ENCODE measurements at places on chromosomes 5 and 9.

GRCh38 chr9:5841771-5842573, 9.1 kb upstream of the ERMP1 start:
- H3K36me3 ChIP-seq, result peaks cover 41% of the 10 kb centered on the region
- peaks cover 80% of the 10 kb centered on the region for H3K4me1 ChIP-seq

DNA sequence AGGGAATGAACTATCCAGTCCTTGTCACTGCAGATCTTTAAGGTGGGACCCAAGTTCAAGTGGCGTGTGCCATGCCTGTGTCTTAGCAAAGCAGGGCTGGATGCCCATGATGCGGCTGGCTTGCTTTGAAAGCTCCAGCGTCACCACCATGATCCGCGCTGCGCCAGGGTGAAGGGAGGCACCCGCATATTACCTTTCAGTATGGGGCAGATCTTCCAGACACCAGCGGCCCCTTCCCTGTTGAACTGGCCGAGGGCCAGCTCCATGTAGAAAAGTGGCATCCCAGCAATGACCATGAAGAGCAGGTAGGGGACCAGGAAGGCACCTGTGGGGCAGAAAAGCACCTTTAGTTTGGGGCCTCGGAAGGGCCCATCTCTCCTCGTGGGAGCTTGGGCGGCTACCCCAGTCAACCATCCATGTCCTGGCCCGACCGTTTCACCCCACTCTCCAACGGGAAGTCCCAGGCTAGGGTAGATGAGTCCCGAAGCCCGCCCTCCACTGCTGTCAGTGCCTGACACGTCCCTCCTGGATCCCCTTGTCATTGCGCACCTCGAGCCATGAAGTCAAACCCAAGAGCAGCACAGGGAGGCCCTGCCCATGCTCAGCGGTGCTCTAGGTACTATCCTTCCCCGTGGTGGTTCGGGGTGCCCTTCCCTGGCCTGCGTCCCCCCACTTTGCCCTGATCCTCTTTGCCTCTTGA, 3.9 kb downstream of the SLC6A3 start:
- H3K27ac ChIP-seq, result no peak overlapping the region
- H3K27me3 ChIP-seq, result peaks cover 28% of the 10 kb centered on the region
- no peak overlapping the region for H3K4me3 ChIP-seq
- no peak for DNase-seq
- no peaks in the 10 kb centered on the region for H3K36me3 ChIP-seq

DNA sequence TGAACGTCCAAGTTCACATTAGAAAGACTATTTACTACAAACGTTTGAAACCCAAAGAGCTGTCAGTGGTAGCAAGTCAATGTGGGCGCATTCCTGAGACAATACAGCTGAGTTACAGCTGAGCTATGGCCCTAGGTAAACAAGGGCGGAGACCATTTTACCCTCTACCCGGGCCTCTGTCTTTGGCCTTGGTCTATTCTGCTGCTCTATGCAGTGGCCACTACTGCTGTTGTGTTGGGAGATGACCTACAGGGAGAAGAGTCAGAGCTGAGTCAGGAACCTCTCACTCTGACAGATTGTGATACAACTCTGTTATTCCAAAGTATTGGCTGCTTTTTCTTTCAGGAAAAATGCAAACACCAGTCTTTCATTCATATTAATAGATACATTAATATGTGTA, 700.6 kb downstream of the SEMA5A start:
- H3K27me3 ChIP-seq, result no peaks in the 10 kb centered on the region
- no peak for DNase-seq
- H3K27ac ChIP-seq, result no peak overlapping the region
- no peaks in the 10 kb centered on the region for H3K36me3 ChIP-seq
- no peak overlapping the region for H3K4me3 ChIP-seq

- peak; percentile 41 for DNase-seq
- H3K4me1 ChIP-seq, result peaks cover 43% of the 10 kb centered on the region
- peaks cover 56% of the 10 kb centered on the region for H3K36me3 ChIP-seq
- H3K27me3 ChIP-seq, result no peaks in the 10 kb centered on the region
- peak overlapping the region; percentile 98 for H3K4me3 ChIP-seq
- H3K27ac ChIP-seq, result no peak overlapping the region
Observed at GRCh38 chr5:115838885-115839518, 2.4 kb downstream of the ATG12 start.

DNA sequence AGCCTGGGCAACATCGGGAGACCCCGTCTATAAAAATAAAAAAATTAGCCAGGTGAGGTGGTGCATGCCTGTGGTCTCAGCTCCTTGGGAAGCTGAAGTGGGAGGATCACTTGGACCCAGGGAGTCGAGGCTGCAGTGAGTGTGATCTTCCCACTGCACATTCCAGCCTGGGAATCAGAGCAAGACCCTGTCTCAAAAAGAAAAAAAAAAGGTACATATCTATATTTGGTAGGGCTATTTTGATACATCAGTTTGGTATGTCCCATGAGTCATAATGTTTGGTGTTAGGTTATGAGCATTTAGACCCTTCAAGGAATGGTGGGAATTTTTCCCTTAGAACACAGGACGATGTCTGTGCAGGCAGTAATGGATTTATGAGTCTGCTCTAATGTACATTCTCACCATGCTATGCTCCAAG, 55.3 kb upstream of the POU4F3 start:
- no peak overlapping the region for H3K27ac ChIP-seq
- no peak for DNase-seq
- H3K4me1 ChIP-seq, result no peaks in the 10 kb centered on the region

GRCh38 chr5:59685191-59685530, 208.4 kb downstream of the PDE4D start:
- DNase-seq, result no peak
- H3K36me3 ChIP-seq, result no peaks in the 10 kb centered on the region
- H3K4me3 ChIP-seq, result no peak overlapping the region
- H3K27me3 ChIP-seq, result peaks cover 8% of the 10 kb centered on the region

- H3K27me3 ChIP-seq, result no peaks in the 10 kb centered on the region
- no peak overlapping the region for H3K27ac ChIP-seq
- peaks cover 10% of the 10 kb centered on the region for H3K4me1 ChIP-seq
- H3K36me3 ChIP-seq, result peaks cover 4% of the 10 kb centered on the region
- H3K4me3 ChIP-seq, result no peak overlapping the region
Observed at GRCh38 chr9:123049589-123050222, 16.2 kb downstream of the GPR21 start.

GRCh38 chr5:158746979-158747378, 352.7 kb downstream of the EBF1 start:
- H3K27ac ChIP-seq, result no peak overlapping the region
- H3K4me3 ChIP-seq, result no peak overlapping the region
- DNase-seq, result no peak
- no peaks in the 10 kb centered on the region for H3K36me3 ChIP-seq
- no peaks in the 10 kb centered on the region for H3K27me3 ChIP-seq

- no peaks in the 10 kb centered on the region for H3K36me3 ChIP-seq
- H3K4me3 ChIP-seq, result no peak overlapping the region
- H3K4me1 ChIP-seq, result peaks cover 2% of the 10 kb centered on the region
- H3K27ac ChIP-seq, result no peak overlapping the region
Observed at GRCh38 chr9:121645003-121645402, 6.4 kb upstream of the DAB2IP start.

DNA sequence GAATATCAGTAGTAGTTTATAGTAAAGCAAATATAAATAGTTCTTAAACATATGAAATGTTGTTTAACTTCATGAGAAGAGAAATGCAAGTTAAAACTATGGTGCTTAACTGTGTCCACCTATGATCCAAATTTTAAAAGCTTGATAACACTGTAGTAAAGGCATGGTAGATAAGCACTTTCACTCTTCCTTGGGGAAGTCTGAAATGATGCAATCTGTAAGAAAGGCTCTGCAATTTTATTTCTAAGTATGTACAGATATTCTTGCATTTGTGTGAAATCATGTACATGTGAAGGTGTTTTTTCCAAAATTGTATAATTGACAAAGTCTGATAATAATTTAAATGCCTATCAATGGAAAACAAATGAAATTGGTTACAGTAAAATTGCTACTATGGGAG, 66.9 kb downstream of the SYK start:
- no peaks in the 10 kb centered on the region for H3K36me3 ChIP-seq
- H3K4me3 ChIP-seq, result no peak overlapping the region
- no peak for DNase-seq
- H3K27ac ChIP-seq, result no peak overlapping the region
- peaks cover 4% of the 10 kb centered on the region for H3K27me3 ChIP-seq

- H3K4me1 ChIP-seq, result peaks cover 26% of the 10 kb centered on the region
- peak overlapping the region; percentile 65 for H3K27ac ChIP-seq
- no peak overlapping the region for H3K4me3 ChIP-seq
- H3K27me3 ChIP-seq, result peaks cover 12% of the 10 kb centered on the region
- no peak for DNase-seq
Observed at GRCh38 chr9:33220681-33221567, 19.0 kb upstream of the SPINK4 start.

- no peaks in the 10 kb centered on the region for H3K4me1 ChIP-seq
- no peak overlapping the region for H3K4me3 ChIP-seq
- no peaks in the 10 kb centered on the region for H3K27me3 ChIP-seq
- no peaks in the 10 kb centered on the region for H3K36me3 ChIP-seq
- DNase-seq, result no peak
- no peak overlapping the region for H3K27ac ChIP-seq
Observed at GRCh38 chr9:81031422-81032029, 657.8 kb downstream of the TLE1 start.

GRCh38 chr9:75658301-75658905, 232.1 kb upstream of the PCSK5 start:
- DNase-seq, result no peak
- no peak overlapping the region for H3K4me3 ChIP-seq
- H3K27me3 ChIP-seq, result peaks cover 2% of the 10 kb centered on the region
- no peaks in the 10 kb centered on the region for H3K4me1 ChIP-seq
- no peak overlapping the region for H3K27ac ChIP-seq

DNA sequence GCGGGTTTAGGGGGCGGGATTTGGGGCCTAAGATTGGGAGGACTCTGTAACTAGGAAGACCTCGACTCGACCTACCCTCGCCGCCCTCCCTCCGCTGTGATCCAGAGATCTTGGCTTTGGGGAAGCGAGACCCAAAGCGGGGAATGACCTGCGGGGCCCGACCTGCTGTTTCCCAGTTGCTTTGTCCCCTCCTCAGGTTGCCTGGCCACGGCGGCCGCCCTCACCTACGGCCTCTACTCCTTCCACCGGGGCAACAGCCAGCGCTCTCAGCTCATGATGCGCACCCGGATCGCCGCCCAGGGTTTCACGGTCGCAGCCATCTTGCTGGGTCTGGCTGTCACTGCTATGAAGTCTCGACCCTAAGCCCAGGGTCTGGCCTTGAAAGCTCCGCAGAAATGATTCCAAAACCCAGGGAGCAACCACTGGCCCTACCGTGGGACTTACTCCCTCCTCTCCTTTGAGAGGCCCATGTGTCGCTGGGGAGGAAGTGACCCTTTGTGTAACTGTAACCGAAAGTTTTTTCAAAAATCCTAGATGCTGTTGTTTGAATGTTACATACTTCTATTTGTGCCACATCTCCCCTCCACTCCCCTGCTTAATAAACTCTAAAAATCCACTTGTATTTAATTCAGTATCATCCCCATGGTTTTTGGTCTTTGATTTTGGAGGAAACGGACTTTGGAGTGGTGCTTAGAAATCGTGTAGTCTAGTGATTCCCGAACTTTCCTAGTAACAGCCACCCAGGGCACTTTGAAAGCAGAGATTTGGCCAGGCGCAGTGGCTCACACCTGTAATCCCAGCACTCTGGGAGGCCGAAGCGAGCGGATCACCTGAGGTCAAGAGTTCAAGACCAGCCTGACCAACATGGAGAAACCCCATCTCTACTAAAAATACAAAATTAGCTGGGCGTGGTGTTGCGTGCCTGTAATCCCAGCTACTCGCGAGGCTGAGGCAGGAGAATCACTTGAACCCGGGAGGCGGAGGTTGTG, 878 bp downstream of the HIGD2A start:
- peak overlapping the region; percentile 99 for H3K27ac ChIP-seq
- peaks cover 38% of the 10 kb centered on the region for H3K4me1 ChIP-seq
- no peak for DNase-seq
- H3K27me3 ChIP-seq, result no peaks in the 10 kb centered on the region
- peaks cover 53% of the 10 kb centered on the region for H3K36me3 ChIP-seq
- H3K4me3 ChIP-seq, result peak overlapping the region; percentile 93

DNA sequence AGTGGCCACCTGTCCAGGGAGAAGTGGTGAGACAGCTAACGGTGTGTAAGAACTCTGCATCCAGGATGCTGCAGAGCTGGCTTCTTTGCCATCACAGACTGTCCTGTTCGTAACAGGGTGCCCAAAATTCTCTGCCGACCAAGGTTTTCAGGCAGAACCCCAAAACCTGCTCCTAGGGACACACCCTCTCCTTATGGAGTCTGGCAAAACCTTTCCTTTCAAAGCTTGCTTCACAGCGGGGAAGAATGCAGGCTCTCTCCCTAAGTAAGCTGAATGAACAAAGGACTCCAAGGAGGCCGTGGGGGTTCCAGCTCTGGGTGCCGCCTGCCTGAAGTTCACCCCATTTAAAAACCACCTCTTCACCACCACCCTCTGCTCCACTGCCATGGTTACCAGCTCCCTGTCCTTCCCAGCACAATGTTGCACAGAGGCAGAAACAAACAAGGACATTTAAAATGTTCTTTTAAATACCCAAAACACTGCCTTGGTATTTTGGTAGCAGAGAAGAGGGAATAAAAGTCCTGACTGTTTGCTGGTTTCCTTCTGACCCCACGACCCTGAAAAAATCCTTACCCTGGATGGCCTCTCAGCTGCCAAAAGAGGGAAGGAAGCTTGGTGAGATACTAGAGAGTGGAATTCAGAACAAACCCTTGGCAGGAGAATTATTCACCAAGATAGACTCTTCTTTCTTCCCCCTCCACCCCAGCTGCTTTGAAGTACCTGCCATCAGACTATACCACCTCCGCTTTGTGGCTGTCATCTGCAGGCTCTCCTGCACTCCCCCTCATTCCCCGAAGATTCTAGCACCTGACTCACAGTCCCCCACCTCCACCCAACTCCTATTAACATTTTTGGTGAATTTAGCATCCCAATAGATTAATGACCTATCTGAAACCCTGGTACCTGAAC, 7.1 kb upstream of the KLF9 start:
- peak overlapping the region; percentile 98 for H3K27ac ChIP-seq
- H3K27me3 ChIP-seq, result no peaks in the 10 kb centered on the region
- no peaks in the 10 kb centered on the region for H3K36me3 ChIP-seq
- DNase-seq, result peak; percentile 33
- H3K4me3 ChIP-seq, result peak overlapping the region; percentile 90

DNA sequence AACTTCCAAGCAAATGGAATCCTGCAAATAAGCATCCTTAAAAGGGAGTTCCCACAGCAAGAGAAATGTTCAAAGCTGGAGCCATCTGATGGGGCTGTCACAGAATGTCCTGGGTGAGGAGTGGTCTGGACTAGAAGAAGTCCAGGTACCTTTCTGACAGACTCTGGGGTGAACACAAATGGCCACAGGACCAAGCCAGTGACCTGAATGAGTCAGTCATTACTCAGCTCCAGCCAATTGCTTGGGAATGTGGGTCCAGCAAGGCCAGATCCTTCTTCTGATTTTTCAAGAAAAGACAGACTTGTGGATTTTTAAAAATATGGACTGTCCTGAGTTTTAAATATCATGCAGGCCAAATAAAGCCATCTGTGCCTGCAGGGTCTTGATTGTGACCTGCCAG, 30.1 kb downstream of the GALNT10 start:
- H3K27me3 ChIP-seq, result no peaks in the 10 kb centered on the region
- peaks cover 43% of the 10 kb centered on the region for H3K4me1 ChIP-seq
- peaks cover 20% of the 10 kb centered on the region for H3K36me3 ChIP-seq
- no peak for DNase-seq

GRCh38 chr5:4676934-4677333, 463.2 kb upstream of the ADAMTS16 start:
- no peak for DNase-seq
- H3K36me3 ChIP-seq, result no peaks in the 10 kb centered on the region
- no peak overlapping the region for H3K4me3 ChIP-seq
- H3K4me1 ChIP-seq, result no peaks in the 10 kb centered on the region
